ENCODE measurements at places on chromosomes 12 and 14.

DNA sequence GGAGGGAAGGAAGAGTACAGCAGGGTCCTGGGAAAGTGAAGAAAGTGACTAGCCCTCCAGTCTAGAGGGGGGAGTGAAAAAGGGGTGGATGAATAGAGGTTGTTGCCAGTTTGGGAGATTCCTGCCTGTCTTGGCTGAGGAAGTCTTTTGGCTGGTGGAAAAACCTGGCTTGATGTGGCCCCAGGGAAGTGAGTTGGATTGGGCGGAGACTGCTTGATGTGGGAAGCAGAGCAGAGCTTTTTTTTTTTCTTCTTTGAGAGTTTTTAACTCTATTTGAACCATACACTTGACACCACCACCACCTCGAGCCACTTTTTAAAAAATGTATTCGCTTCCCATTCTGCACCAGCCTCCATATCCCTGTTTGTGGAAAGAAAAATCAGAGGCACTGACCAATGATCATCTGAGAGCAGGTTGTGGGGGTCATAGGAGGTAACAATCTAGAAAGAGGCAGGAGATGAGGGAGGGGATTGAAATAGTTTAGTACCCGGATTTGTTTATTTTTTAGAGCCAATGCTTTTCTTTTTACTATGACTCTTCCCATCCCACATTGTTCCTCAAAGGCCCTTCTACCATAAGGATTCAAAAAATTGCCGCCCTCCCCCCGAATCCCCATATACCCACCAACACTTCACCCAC lies 690 bp upstream of the DTX3 start:
- DNase-seq: no peak

DNA sequence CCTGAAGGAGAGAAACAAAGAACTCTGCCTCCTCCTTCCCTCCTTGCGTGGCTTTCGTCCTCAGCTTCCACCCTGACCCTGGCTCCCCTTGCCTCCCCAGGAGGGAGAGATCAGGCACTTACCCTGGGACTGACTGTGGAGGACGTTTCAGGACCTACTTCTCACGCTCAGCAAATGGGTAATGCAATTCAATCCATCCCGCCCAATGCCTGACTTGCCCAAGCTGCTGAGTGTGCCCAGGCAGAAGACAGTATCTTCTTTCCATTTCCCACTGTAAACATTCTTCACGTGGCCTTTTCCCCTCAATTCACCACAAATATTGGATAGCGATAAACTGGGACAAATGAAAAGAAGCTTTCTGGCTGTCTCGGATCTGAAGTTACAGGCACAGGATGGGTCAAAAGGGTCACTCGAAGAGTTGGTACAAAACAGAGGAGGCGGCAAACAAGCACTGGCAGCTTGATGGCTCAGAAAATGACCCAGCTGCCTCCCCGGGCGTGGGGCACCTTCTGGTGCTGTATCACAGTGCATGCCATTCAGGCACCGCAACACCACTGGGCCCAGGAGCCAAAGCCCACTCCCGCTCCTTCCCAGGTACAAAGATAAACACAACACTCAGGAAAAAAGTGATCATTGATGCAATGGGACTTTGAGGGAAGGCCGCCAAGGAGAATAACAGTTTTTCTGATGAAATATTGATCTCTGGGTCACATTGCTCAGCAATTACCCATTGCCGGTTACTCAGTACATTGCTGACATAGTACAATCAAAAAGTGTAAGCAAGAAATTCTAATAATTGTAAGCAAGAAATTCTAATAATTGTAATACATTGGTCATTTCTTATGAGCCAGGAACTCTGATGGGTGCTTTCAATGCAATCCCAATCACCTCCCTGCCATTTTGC lies 65.8 kb downstream of the TRIM9 start:
- DNase-seq: no peak

- no peak for DNase-seq
Observed at GRCh38 chr12:129614221-129614885, 289.5 kb downstream of the TMEM132D start.

GRCh38 chr14:41604721-41605531 lies 1.8 kb upstream of the LRFN5 start:
- DNase-seq: no peak

DNA sequence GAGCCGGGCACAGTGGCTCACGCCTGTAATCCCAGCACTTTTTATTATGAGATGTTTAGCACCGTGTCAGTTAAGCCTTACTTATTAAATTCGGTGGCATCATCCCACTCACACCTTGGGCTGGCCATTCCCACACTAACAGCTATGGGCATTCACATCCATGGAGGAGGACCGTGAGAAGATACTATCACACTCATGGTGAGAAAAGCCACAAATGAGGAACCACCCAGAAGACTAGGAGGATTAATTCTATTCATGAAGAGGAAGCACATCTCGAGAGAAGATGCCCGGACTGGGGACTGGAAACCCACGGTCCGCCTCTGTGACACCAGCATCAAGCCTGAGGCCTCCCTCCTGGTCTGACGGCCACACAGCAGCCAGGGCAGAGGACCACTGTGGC lies 4.9 kb downstream of the CDC42BPB start:
- peak; percentile 70 for DNase-seq

GRCh38 chr12:51217133-51217967 lies 512 bp downstream of the POU6F1 start:
- DNase-seq: peak; percentile 10

GRCh38 chr14:100015251-100015655 lies 50.0 kb upstream of the EVL start:
- DNase-seq: peak; percentile 78

GRCh38 chr12:125989696-125990095 lies 924.5 kb downstream of the AACS start:
- DNase-seq: no peak

DNA sequence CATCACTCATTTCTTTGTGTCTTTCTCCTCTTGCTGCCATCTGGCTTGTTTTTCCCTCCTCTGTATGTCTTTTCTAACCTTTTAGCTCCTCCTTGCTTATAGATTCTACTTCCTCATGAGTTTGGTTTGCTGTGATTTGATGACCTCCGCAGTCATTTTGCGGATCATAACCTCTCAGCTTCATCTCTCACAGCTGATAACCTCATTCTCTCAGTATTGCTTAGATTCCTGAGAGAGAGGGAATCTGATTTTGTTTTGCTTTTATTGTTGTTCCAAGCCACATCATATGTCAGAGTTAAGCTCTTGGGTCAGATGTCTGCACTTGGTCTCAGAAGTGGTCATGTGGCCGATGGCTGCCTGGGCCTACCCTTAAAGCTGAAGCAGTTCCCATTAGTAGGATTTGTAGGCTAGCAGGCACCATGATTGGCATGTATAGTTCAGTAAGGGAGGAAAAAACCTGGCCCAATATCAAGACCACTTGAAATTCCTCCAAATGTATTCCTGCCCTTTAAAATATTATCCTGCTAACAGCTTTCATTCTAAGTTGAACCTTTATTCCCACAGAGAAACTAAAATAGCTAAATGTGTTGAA lies 13.5 kb downstream of the ZNF664 start:
- DNase-seq: no peak

- DNase-seq: no peak
Observed at GRCh38 chr12:106433055-106433454, 75.5 kb downstream of the POLR3B start.

DNA sequence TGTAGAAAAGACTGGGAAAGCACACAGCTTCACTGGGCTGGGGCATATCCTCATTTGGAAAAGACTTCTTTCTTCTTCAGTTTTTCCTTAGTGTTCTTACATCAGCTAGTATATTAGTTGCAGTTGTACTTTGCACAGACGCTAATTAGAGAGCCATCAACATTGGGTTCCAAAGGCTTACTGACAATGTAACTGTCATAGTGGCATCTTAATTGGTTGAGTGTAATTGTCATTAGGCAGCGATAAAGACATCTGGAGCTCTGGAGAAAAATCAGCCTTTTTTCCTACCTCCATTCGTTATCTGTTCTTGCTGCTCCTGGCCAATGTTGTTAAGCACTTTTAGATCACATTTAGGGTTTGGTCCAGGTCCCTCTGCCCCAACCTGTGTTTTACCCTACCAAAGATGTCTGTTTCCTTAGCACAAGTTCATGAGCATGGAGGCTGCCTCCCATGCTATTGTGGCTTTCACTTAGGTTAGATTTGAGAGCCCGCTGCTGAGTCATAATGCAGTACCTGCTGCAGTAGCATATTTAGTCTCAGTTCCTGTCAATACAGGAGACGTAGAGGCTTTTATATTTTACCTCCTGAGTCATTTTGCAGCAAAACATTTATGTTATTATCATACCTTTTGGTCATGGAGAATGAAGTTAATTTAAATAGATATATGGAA lies 49.2 kb downstream of the FBXW8 start:
- DNase-seq: no peak

GRCh38 chr12:116039081-116039480 lies 238.4 kb downstream of the MED13L start:
- DNase-seq: no peak

DNA sequence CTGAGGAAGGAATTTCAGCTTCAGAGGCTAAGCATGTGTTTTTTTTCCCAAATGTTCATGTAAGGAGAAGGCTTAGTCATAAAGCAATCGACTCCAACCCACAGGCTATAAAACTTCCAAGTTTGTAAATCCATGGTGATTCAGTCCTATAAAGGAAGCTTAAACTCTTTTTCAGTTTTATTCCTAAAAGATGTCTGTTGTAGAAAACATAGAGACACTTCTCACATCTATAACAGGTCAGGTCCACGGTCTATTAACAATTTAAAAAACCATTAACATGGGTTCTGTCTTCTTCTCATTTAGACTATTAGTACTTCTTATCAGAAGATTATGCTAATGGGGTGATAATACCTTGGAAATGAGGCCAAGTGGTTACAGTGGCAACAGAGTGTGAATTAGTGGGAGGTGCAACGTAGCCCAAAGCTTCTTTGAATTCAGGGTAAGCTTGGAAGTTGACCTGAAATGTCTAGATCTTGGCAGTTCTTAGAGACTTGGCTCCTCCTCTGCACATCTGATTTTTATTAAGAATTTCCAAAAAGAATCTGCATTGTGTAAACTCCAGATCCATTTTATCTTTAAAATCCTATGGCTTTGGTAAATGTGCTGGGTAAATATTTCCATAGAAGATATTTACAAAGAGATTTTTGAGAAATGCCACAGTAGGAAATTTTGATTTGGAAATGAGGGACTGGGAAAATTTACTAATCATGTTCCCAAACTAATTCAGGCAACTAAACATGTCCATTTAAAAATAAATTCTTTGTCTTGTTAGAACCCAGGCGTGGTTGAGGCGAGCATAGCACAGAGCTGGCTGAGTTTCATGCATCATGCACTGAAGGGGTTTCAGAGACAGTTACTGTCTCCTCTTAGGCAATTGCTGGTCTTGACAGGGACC lies 86.4 kb downstream of the EML1 start:
- no peak for DNase-seq

- DNase-seq: no peak
Observed at GRCh38 chr12:70367258-70368141, 1.4 kb downstream of the KCNMB4 start.

DNA sequence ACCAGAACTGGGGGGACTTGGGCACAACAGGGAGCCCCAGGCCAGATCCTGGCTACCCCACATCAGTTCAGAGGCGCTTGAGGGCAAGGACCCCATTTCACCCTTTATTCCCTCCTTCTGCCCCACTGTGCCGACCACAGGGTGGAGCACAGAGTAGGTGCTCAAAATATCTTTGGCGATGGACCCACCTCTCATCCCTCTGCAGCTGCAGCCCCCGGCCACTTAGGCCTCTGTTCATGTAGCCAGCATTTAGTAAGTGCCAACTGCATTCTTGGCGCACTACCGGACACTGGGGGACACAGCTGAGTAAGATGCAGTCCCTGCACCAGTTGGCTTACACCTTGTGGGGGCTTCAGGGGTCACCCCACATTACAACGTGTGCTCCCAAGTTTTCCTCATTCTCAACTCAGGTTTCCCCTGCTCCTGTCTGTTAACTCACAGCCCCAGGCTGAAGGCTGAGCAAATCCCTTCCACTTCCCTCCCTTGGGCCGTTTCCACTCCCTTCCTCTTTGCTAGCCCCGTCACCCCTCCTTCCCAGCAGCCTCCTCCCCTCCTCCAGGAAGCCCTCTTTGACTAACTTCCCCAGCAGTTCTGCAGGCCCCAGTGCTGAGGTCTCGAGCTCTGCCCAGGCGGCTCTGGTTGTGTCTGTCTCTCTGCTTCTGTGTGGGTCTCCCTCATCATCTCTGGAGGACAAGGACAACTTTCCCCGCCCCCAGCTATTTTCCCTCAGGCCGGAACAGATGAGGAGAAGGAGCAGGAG lies 26.5 kb downstream of the KRT80 start:
- no peak for DNase-seq

GRCh38 chr12:130017591-130018449 lies 114.0 kb upstream of the TMEM132D start:
- DNase-seq: no peak

DNA sequence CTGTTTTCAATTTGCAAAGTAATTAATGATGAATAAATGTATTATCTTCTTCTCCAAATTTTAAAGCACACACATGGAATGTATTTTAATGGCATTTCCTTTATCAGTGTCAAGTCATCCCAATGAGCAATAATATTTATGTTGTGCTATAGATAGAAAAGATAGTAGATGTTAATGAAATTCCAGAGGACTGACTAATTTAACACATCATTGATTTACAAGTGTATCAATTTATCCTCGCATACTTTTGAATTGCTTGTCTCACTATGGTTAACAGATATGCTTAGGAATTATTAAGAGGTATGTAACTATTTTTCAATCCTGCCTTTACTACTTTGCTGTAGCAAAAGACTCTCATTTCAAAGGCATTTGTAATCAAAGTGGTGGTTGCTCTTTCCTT lies 842.9 kb downstream of the SLC6A15 start:
- no peak for DNase-seq
